ENCODE measurements at places on chromosomes 5 and 9.

DNA sequence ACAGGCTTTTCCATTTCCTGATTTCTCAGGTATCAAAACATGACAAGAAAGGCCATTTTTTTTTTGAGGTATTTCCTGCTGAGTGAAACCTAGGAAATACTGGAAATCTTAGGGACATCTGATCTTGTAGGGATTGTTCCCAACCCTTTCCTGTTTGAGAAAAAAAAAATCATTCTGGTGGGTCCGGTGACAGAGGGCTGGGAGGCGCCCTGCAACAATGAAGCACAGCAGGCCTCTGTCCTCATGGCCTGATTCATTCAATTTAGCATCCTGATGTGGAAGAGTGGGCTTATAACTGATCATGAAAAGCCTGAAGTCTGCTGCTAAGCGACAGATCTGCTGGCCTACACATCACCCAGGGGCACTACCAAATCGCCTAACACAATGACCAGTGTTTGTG is 3.0 kb upstream of the C9orf153 start:
- DNase-seq = no peak

GRCh38 chr9:133735415-133735775 is 2.8 kb downstream of the SARDH start:
- no peak for DNase-seq

DNA sequence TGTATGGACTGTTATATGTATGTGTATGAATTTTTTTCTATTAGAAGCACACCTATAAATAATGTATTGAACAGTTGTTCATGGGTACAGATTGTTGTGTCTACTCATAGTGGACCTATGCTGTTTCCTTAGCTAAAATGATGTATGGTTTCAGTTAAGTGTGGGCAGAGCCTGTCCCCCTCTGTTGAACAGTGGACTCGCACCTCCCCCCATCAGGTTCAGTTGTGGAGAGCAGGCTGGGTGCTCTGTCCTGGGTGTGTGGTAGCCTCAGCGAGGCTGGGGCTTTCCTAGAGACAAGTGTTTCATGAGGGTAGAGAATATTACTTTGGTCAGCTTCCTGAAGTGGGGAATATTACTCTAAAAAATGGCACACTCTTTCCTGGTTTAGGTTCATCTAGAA is 47.4 kb upstream of the LRRTM2 start:
- DNase-seq = no peak

GRCh38 chr5:67246108-67246507 is 49.5 kb upstream of the CD180 start:
- no peak for DNase-seq

DNA sequence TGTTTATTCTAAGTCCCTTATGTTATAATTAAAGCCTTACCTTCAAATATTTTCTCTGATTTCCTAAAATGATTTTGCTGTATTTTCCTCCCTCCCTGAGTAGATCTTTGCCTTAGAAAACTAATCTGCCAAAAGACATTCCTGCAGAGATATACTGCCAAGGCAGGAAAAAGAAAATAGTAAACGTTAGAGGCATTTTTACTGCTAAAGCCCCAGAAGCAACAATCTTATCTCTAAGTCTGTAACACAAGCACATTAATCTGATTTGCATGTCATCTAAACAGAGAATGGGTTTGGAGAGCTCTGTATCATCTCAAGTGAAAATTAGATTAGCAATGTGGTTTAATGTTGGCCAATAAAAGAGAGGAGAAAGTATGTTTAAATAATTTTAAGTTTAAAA is 847.7 kb downstream of the MAT2B start:
- no peak for DNase-seq

DNA sequence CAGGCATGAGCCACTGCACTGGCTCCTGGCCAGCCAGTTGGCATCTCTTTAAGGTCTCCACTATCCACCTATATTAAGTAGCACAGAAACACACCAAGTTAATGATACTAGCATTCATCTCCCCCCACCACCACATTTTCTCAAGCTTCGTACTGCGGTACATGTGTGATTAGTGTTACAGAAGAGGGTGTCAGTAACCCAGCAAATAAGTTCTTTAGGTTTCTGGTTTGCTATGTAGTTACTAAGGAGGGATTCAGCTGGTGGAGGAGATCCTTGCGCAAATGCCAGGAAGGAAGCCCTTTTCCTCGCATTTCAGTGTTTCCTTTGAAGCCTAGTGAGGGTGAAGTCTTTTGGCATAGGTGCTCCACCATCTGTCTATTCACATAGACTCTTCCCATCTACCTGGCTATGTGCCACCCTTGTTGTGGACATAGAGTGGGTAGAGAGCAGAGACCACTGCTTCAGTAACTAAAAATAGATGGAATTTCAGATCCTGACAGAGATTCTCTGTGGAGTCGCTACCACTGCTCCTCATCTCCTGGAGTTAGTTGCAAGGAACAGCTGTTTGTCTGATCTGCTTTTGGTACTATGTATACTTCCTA is 16.7 kb downstream of the UBE2D2 start:
- no peak for DNase-seq

DNA sequence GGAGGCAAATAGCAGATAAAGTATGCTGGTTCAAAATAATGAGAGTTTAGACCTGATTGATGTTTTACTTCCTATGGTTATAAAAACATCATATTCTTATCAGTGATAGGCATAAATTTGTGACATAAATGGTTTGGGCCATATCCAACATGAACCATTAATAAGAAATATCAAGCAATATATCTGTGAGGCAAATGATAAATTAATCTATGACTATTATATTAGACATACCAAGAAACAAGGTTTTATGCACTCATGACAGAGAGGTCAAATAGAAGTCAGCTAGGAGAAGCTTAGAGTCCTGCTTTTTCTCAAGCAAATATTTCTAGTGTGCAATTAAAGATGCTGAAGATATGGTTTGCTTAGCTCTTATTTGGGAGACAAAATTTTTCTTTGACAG is 10.4 kb downstream of the SMIM3 start:
- no peak for DNase-seq

GRCh38 chr5:127031863-127032232 is 1.5 kb upstream of the MARCHF3 start:
- DNase-seq = no peak

DNA sequence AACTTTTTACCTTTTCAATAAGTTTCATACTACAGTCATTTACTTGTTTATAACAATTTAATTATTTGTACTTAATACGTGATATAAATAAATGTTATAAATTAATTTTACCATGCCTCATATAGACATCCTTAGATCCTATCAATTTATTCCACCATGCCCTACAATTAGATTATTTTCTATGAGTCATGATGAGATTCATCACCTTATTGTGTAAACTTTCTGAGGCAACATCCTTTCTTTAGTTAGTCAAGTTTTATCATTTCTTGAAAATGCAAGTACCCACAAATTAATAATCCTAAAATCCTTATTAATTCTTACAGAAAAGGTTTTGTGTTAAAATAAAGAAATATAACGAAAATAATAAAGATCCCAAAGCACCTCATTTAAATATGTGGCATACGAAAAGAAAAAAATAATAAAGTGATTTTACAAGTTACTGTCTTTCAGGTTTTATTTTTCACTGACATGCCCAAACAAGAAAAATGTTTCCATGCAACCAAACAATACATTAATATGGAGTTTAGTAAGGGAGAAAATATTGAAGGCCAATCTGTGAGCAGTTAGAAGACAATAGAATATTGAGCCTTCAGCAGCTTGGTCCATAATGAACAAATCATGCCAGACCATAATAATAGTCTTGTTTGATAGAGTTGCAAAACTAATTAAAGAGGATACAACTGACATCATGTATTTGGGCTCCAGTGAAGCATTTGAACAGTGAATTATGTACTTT is 188.7 kb upstream of the MRPS30 start:
- DNase-seq = no peak

DNA sequence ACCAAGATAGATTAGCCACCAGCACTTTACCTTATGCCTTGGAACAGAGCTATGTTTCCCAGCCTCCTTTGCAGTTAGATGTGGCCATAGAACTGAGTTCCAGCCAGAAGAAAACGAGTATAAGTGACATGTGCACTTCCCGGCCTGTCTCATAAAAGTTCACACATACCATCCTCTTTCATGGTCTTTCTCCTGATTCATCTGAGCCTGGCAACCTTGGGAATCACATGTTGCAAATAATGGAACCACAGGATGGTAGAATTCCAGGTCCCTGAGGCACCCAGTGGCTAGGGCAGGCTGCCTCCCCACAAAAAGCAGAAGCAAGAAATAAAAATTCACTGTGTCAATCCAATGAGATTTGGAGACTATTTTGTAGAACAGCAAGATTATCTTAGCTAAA is 128.1 kb downstream of the PDE4D start:
- DNase-seq = no peak

DNA sequence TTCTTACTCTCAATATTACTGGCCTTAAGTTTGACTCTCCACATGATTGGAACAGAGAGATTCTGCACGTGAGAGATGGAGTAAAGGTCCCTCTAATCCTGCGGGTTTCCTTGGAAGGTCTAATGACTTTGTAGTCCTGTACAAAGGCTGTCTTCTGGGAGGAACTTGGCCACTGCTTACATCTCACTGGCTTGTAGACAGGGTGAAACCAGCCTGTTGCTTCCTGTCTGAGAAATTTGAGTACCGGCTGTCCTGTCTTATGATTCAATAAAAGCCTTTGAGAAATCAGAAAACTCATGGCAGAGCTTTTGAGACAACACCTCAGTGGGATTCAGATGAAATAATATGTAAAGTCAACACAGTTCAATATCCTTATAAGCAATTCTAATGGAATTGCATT is 43.0 kb downstream of the IL31RA start:
- DNase-seq = no peak

- no peak for DNase-seq
These were observed 766.2 kb downstream of the PTPRD start for GRCh38 chr9:9846557-9846956.

DNA sequence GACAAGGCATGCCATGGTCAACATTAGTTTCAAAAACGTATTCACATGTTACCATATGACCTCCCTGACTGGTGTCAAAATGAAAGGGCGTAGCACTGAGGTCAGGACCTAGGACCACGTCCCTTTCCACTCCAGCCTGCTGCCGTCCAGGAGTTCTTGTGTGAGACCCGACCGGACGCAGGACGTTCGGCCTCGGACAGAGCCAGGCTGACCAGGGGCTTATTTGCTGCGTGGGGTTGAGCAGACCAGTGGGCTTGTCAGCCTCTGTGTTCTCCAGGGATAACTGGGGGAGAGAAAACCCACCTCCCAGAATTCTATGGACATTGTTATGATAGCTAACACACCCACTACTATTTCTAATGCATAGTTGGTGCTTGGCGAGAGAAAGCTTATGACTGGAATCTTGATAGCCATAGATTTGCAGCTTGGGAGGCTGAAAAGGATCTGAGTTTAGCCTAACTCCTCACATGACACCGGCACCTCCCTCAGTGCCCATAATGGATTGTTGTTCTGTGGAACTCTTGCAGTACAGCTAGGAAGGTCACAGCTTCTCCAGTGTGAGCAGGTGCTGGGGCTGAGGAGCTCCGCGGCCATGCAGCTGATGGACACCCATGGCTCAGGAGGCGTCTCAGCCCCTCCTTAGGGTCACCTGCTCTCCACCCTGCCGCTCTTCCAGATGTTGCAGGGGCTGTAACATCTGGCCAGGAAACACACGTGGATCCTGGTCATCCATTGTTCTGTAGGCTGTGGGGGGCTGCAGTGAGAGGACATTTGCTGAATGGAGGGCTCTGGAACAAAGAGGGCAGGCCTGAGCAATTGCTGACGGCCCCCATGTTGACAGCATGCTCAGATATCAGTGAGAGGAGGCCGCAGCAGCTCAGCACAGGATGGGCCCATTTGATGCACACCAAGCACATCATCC is 368.4 kb downstream of the IRX2 start:
- no peak for DNase-seq

- no peak for DNase-seq
These were observed 117.6 kb downstream of the CARTPT start for GRCh38 chr5:71836559-71837112.

DNA sequence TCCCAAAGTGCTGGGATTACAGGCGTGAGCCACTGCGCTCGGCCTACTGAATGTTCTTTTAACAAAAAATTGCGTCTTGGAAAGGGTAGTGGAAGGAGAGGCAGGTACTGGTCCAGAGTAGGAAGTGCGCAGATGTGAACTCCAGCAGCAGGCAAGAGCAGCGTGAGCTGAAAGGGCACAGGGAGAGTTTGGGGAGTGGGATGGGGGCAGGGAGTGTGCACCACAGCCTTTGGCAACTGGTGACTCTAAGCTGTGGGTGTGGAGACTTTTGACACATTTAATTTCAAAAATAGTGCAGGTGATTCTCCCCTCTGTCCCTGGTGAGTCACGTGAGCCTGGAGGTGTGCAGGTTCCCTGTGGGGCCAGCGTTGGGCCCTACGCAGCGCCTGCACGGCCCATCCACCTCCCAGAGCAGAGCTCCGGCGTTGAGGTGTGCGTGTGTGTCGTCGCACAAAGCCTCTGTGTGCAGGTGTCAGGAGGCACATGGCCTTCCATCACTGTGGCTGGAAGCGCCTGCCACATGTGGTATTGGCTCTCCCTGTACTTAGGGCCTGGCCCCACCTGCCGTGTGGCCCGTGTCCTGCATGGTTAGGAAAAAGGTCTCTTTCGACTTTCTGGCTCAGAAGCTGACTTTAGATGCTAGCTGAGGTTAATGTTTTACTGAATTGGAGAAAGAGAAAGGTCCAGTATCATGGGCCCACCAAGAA is 11.5 kb downstream of the SQSTM1 start:
- DNase-seq = no peak

DNA sequence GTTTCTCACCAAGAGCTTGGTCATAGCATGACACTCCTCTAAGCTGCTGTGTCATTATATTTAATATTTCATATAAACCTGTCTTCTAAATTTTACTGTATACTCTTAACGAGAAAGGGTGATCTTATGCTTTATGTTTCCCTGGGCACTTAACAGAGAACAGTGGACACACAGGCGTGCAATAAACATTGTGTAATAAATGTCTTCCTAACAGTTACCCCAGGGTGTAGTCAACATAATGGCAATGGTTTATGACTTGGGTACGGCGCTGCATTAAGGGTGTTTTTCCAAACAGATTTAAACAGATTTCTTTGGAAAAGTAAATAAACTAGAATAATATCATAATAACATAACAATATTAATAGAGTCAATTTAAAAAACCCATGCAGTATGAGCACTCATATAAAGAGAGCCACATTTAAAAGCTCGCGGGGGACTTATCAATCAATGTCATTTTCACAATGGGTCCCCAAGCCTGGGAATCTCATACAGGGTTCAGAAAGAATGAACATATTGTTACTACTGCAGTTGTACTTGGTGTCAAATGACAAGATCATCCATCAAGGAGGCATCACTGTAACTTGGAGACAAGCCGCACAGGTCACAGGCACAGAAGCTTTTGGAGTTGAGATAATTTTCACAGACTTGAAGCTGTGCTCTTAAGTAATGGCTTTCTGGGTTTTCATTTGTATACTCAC is 376.4 kb downstream of the CTNND2 start:
- DNase-seq = no peak

- no peak for DNase-seq
These were observed 59.7 kb downstream of the DOCK8 start for GRCh38 chr9:274406-274805.

GRCh38 chr9:125121146-125121545 is 22.2 kb downstream of the SCAI start:
- DNase-seq = no peak

DNA sequence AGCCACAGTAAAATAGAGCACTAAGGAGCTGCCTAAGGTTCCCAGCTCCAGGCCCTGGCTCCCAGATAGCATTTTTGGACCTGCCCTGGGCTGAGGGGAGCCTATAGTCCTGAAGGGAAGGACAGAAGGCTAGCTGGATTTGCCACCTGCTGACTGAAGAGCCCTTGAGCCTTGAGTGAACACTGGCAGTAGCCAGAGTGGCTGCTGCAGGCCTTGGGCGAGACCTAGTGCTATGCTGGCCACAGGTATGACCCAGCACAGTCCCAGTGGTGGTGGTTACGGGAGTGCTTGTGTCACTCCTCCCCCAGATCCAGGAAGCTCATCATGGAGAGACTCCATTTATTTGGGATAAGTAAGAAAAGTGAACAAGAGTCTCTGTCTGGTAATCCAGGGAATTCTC is 10.3 kb upstream of the STX17 start:
- DNase-seq = no peak
